ENCODE measurements at places on chromosomes 7 and 10. TPM values are rescaled to one million over a fixed set of nuclear protein-coding genes. Genes with fewer than 3 reads are reported as not detected.
A peak's percentile ranks its signal among the peaks of the same experiment; 100 is the strongest.

GRCh38 chr7:110868458-110868857 is 222.5 kb upstream of the LRRN3 start:
- DNase-seq: no peak

- no peak for DNase-seq
These were observed 391.0 kb downstream of the GFRA1 start for GRCh38 chr10:115882021-115882420.

DNA sequence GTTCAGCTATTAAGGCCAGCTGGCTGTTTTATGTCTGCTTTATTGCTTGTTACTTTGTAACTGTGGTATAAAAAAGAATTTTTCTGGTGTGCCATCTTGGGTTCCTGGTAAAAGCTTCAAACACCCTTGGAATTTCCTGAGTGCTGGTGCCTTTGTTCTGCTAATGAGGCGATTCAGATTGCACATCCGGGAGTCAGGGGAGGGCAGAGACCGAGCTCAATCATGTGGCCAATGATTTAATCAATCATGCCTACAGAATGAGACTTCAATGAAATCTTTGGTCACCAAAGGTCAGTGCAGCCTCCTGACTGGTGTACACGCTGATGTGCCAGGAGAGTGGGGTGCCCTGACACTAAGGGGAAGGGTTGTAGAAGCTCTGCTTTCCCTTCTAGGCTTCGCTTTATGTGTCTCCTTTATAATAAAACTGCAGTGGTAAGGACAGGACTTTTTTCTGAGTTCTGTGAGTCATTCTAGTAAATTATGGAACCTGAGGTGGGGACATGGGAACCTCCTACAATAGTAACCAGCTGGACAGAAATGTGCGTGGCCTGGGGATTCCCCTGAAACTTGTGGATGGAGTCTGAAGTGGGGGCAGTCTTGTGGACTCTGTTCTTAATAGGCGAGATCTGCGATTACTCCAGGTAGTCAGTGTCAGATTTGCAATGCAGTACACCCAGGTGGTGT is 69.4 kb upstream of the OGDHL start:
- peak; percentile 9 for DNase-seq

- no peak for DNase-seq
These were observed 337.8 kb downstream of the ADARB2 start for GRCh38 chr10:1399431-1400100.

DNA sequence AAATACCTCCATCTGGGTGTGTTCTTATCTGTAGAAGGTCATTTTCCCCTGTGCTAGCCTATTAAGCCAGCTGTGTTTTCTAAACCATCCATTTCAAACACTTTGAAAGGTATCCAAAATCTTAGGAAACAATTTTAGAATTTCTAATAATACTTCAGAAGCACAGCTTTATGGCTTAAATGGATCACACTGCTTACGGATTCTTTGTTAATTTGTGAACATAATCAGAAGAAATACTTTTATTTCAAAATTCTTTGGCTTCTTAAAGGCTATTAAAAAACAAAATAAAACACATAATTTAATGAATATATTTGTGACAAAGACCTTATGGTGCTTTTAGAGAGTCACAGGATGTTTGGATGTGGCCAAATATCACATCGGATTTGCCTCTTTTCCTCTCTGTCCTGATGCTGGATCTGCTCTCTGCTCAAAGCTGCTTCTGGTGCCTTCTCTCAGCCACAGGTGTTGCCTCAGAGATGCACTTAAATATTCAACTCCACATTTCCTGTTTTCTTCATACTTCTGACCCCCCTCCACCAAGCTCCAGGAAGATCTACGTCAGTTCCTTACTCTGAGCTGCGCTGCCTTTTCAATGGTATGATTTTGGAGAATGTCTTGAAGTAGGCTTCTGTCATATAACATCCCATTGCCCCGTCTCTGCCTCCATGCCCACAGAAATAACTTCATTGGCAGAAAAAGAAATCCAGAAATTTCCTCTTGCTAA is 230.6 kb downstream of the MLLT10 start:
- no peak for DNase-seq

GRCh38 chr10:110336111-110336721 is 31.5 kb upstream of the SMNDC1 start:
- DNase-seq: peak; percentile 98

Gene TET1
- polyA plus RNA-seq: 1.1 TPM

Gene ACTL6B
- polyA plus RNA-seq: not detected

Gene HSPA12A
- polyA plus RNA-seq: 7.9 TPM

Gene FFAR4
- not detected for polyA plus RNA-seq

Data from BJ (cell line).